ENCODE measurements at places on chromosomes 3 and 15.

- DNase-seq = peak; percentile 56
Measured at GRCh38 chr3:72347819-72348319, 500.4 kb downstream of the SHQ1 start.

DNA sequence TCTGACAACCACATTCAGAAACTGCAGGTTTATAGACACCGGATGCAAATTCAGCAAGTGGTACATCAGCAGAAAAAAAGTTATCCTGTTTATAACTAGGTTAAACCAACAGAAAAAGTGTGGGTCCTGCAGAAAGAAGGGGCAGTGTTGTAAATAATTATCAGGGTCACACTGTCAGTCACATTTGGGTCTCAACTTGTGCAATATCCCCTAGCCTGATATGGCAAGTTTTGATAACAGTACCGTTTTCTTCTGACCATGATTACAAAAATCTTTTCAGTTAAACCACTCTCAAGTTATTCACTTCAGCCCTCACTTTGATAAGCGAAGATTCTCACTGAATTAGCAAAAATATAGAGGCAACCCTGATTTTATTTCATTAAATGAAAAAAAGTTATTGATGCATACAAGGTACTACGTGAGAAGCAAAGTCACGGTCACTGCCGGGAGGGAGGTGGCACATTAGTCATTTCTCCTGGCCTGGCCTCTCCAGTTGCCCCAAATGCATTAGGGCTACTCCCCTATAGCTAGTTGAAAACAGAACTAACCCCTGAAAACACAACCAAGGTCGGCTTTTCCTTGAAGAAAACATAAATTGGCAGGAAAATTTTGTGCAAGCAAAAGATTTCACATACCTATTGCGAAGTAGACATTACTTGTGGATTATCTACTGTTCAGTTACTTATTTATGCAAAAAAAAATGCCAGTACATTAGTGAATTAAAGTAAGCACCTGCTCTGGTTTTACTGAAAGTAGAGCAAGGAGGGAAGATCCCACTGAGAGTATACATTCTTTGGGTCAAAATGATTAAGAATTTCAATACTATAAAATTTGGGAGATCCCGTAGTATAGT lies 28.6 kb downstream of the IL5RA start:
- DNase-seq = no peak

DNA sequence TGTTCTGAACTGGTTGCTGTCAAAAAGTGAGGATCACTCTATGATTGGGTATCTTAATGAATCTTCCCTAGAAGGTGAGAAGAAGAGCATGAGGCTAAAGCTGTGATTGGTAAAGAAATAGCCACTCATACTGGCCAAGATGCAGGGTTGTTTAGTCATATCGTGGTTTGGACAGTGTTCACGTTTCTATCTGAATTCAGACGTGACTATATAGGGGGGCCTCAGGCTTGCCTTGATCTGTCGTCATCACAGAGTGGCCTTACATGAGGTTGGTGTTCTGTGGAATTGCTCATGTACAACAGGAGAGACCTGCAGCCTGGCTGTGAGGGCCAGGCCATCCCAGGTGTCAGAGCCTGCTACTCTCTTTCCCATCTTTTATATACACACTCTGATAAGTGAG lies 12.4 kb downstream of the RTP2 start:
- no peak for DNase-seq

DNA sequence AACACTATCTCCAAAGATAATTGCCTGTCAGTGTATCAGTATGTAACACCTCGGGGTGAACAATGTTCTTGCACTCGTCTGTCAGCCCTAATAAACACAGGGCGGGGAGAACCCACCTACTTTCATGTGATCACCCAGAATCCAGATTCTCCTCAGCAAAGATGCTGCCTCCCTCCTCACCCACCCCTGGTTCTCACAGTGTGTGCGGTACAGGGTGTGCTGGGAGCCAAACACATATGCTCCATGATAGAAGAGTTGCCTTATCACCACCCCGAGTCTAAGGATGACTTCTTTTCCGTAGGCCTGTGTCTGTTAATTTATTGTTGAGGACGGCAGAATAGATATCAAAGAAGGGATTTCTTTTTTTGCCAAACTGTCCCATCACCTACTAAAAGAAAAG lies 206.1 kb downstream of the TLE3 start:
- DNase-seq = no peak

DNA sequence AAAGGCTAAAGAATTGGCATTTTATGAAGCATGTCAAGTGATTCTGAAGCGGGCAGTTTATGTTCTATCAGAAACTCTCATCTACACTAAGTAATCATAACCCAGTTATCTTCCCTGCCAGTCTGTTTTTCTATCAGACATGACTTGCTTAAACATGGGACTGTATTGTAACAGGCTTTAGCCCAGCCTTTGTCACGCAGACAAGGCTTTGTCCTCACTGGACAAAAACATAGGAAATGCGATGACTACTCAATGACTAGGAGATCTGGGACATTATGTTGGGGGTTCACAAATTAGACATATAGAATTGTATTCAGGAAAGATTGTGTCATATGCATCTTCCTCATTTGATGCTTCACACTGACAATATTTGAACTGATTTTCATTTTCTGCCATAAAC lies 115.5 kb downstream of the GADL1 start:
- no peak for DNase-seq

- DNase-seq = no peak
Measured at GRCh38 chr3:126768903-126769302, 64.9 kb downstream of the CHCHD6 start.

DNA sequence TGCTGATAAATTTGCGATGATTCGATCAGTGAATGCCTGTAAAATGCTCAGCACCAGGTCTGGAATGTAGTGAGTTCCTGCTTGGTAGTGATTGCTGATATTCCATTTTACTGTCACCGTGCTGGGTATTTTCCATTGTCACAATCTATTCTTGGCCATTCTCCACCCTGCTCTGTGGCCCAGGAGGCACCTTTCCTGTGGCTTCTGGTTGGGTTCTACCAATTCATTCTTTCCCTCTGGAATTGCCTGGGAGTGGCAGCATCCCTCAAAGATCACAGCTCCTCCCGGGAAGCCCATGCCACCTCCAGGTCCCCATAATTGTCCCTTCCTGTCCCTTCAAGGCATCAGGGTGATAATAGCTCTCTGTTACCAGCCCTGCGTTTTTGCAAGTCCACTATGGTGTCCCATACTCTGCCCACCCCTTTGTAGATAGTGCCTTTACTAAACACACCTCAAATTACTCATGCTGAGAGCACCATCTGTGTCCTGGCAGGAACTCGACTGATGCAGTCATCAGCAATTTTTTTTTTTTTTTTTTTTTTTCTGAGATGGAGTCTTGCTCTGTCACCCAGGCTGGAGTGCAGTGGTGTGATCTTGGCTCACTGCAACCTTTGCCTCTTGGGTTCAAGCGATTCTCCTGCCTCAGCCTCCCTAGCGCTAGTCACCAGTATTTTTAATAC lies 177.8 kb upstream of the PROK2 start:
- no peak for DNase-seq

DNA sequence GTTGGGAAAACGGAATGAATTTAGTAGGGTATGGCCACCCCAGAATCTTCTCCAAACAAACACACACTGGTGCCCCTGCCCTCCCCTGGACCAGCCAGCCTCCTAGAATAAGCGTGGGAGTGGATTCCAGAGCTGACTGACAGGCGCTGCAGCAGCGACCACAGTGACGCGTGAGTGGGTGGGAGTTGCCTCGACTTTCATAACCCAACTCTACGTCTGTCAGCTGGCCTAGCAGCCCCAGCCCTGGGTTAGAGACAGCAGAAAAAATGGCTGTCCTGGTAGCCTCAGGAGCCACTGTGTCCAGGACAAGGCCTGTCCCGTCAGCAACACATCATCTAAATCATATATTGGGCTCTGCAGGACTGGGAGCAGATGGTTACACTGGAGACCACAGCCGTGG lies 10.0 kb downstream of the PLA2G4B start:
- DNase-seq = no peak

- no peak for DNase-seq
Measured at GRCh38 chr3:193746832-193747231, 153.8 kb downstream of the OPA1 start.

- DNase-seq = no peak
Measured at GRCh38 chr3:115709931-115710330, 86.6 kb downstream of the GAP43 start.

- DNase-seq = no peak
Measured at GRCh38 chr3:58559586-58559985, 17.6 kb downstream of the FAM107A start.

- DNase-seq = no peak
Measured at GRCh38 chr3:89859757-89860156, 752.3 kb downstream of the EPHA3 start.

- DNase-seq = no peak
Measured at GRCh38 chr15:80267658-80268057, 15.6 kb upstream of the CTXND1 start.

DNA sequence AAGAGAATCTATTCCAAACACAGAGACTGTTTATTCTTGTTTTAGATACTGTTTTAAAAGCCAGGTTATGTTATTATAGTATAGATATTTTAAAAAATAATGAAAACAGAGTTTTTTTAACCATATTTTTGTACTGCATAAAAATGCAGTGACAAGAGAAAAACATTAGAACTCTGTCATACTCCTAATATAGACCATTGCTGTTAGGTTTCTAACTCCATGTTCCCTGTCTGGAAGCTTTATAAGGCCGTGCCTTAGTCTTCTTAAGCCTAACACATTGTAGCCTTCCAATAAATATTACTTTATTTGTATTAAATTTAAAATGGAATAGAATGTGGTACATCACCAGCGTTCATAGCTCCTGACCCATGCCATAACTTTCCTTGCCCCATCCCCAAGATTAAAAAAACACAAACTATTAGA lies 53.2 kb downstream of the MBNL1 start:
- no peak for DNase-seq

GRCh38 chr3:45479621-45480035 lies 91.3 kb downstream of the LARS2 start:
- DNase-seq = peak; percentile 10

- DNase-seq = no peak
Measured at GRCh38 chr15:99707473-99708270, 25.6 kb downstream of the LYSMD4 start.

- no peak for DNase-seq
Measured at GRCh38 chr15:58019503-58020376, 45.8 kb downstream of the ALDH1A2 start.

DNA sequence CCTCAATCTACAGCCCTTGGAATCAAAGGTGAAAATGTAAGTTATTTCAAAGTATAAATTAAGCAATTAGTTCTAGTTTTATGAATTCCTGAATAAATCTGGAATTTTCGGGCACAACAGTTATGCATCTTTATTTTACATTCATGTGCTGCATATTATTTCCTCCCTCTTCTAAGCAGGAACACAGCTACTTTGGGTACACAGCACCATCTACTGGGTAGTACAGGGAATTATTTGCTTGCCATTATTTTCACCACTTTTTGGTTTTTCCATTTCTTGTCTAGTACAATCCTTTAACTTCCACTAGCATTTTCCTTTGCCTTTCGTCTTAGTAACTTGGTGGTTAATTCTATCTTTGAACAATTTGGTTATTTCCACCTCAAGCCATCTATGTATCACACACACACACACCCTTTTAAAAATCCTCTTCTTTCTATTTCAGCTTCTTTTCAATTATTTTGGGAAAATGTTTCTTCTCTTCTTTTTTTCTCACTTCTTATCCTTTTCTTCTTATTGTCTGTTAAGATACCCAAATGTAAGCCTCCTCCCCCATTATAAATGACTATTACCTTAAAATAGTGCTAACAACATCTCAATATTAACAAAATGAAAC lies 451.0 kb downstream of the MFSD1 start:
- no peak for DNase-seq

DNA sequence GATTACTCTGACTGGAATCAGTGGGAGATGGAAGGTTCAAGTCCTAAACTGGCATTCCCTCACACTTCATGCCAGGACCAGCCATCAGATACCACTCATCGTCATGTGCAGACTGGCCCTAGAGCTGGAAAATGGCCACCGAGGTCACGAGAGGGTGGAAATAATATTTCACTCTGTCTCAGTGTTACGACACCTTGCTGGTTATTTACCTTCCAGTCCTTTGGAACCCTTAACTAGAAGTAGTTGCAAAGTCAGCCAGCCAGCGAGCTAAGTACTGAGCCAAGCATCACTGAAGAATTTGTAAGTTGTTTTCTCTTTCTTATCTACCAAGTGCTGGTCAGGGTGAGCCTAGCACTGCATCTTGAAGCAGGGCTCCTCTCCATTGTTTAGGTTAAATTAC lies 309.9 kb upstream of the RASGRP1 start:
- DNase-seq = no peak

DNA sequence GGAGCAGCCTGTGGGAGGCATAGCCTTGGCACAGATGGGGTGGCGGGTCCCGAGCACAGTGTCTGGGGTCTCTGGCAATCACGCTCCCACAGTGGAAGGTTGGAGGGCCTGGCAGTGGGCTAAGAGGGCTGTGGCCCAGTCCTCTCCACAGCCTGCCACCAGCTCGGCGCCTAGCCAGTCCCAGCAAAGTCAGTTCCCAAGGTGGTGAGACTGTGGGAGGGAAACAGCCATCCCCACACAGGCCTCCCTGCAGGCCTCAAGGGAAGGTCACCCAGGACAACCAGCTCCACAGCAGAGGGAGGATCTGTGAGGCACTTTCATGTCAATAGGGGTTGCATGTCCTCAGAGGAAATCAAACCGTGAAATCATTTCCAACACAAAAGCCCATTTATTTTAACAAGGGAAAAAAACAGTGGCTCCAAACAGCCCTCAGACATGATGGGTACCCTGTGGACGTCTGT lies 27.6 kb upstream of the LIMD1 start:
- no peak for DNase-seq
